ENCODE measurements at places on chromosomes 2 and 18.

DNA sequence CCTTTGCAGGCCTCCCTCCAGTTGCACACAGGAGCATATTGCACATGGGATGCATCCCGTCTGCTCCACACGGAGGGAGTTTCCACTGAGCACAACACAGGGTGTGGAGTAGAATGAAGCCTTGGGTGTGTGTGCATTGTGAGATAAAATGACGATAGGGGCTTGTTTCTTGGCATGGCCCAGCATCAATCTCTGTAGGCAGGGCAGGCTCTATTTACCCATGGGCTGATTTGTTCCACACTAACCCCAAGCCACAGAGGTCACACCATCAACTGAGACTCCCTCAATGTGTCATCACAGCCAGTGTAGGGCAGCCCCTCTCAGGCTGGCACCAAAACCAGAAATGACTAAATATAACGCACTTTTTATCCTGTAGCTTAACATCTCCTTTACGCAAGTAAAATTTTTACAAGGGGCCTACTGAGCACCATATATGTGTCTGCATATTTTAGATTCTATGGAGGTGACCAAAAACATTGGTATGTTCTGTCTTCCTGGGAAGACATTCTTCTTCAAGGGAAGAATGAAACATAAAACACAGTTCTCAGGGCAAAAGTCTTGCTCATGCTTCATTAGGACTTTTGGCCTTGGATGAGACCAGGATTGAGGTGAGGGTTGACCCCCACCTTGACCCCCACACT lies 2.7 kb upstream of the GKN1 start:
- no peak for DNase-seq

DNA sequence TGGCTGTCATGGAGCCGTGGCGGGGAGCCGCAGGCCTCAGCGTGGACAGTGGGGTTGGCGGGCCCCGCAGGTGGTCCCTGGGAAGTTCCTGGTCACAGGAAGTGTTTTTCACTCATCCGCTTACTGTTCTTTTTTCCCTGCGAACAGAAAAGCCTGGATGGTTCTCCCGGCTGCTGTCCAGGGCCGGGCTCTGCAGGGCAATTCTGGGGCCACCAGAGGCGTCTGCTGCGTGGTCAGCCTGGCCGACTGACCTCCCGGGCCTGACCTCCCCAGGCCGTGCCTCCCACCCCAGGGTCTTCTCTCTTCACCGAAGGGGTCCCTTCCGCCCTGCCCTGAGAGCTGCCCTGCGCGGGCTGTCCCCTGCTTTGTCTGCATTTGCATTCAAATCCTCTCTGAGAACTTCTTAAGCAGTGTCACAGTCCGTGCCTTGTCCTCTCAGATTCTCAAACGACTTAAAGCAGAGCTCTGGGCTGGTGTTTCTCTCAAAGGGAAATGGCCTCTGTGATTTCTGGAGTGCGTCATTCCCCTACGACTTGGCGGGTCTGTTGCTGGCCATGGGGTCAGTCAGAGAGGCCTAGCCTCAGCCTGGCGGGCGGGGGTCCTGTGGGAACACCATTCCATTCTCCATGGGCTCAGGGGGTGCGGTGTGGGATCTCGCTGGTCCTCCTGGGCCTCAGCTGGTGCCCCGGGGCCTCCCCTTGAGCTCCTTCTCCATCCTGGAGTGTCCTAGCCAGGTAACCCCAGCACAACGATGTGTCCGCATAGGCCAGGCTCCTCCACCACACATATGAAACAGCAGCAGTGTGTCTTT lies 38.3 kb downstream of the KLHL29 start:
- no peak for DNase-seq

- no peak for DNase-seq
Observed at GRCh38 chr2:170340693-170341068, 162.7 kb downstream of the MYO3B start.

- no peak for DNase-seq
Observed at GRCh38 chr2:230602562-230603230, 109.9 kb upstream of the CAB39 start.

DNA sequence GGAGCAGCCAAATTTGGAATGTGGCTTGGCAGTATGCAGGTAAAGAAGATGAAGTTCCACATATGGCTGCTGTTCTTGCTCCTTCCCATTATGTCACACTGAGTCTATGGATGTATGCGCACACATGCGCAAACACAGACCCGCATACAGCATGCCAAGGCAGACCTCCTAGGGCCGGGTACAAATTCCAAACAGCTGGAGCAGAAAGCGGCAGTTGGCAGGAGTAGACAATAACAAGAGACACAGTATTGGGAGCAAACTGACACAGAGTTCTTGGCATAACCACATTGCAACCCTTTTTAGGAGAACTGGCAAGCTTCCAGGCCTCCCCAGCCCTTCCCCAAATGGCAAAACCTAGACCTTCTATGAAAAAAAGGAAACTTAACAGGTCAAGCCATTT lies 268.9 kb downstream of the SP3 start:
- no peak for DNase-seq

DNA sequence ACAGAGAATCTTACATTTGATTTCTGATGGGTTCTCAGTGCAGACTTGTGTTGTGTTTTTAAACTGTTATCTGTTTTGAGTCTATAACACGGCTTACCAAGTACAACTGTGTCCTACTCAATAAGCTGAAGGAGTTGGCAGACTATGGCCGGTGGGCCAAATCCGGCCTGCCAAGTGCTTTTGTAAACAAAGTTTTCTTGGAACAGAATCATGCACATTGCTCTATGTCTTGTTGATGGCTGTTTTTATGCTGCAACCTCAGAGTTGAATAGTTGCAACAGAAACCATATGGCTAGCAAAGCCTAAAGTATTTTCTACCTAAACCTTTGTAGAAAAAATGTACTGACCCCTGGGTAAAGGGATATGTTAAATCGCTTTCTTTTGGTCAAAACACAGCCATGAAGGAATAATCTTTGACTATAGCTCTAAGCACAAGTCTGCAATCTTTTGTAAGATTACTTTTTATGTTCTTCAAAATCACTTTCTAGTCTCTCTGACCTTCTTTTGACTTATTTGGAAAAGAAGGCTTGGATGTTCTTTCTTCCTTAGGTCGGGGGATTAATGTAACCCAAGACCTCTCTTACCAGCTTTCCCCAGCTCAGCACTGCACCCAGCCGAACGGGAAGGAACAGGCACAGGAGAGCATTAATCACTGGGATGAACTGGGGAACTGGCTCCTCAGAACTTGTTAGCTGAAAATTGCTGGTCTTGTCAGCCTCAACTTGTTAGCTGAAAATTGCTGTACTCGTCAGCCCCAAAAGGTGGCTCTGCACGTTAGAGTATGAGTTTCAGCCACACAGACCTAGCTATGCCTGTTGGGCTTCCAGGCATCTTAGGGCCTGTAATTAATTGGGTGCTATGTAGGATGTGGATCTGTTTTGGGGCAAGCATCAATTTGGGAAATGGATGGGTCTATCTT lies 75.4 kb downstream of the CD8B2 start:
- DNase-seq = no peak

- DNase-seq = no peak
Observed at GRCh38 chr2:95277246-95277906, 3.1 kb downstream of the PROM2 start.

- no peak for DNase-seq
Observed at GRCh38 chr2:237896956-237897355, 37.5 kb downstream of the RAMP1 start.

Data from NCI-H187 treated with DMSO at 0.1 percent for 48 hours (cell line).